Stimulated activated CD8-positive, alpha-beta memory T cell treated with anti-CD3 and anti-CD28 coated beads, Interleukin-15, amount 100 ng/mL, for 48 hours (primary cell): ENCODE measurements at places on chromosomes 2 and 18.

DNA sequence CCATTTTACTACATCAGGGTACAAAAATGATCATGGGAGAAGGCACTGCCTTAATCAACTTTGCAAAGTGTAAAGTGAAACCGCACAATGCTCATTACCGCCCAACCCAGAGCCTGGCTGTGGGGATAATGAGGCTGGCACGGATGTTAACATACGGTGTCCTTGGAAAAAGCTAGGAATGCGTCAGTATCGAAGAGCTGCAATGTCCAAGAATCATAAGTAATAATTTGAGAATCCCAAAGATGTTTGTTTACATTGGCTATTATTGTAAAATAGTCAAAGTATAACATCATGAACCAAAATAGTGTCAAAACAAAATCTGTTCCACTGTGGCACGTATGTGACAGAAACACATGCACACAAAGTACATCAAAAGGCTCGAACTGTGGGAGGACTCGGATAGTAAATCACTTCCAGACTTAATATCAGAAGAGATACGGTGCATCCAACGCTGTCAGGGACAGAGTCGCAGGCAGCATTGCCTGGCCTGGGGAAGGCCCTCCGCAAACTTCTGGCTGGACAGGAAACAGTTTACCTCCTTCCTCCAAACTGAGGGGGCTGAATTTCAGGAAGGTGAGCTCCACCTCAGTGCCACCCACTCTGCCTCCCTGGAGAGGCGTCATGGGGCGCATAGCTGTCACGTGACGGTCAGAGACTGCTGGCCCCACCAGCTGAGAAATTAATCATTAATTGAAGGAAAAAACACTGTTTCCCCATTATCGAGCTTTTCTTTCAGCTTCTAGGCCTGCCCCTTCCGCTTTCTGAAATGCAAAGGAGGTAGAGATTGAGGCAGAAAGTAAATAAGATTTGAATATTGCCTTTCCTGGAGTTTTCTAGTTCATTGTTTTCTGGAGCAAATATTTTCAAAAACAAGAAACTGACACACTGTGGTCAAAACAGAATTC lies 1.8 kb upstream of the ID2 start:
- no peak for DNase-seq

GRCh38 chr2:27370816-27371620 lies 602 bp downstream of the SNX17 start:
- DNase-seq: no peak

DNA sequence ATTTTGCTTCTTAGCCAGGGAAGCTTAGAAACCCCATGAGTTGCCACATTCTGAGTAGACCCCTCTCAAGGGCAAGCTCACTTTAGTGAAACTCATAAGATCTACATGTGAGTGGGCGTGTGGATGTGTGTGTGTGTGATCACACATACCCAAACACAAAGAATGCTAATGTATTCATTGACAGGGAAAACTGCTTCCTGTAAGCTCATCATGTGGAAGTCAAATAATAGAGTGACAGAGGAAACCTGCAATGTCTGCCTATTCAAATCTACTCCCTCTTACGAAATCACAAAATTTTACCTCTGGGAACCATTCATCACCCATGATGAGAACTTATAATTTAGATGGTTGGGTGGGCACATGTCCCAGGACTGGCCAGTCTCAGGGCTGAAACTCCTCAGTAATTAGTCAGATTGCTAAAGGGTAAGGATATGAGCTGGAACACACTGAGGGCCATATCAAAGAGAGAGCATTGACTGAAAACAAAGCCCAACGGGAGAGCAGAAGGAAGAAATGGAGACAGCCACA lies 94.5 kb upstream of the CCDC150 start:
- DNase-seq: no peak

DNA sequence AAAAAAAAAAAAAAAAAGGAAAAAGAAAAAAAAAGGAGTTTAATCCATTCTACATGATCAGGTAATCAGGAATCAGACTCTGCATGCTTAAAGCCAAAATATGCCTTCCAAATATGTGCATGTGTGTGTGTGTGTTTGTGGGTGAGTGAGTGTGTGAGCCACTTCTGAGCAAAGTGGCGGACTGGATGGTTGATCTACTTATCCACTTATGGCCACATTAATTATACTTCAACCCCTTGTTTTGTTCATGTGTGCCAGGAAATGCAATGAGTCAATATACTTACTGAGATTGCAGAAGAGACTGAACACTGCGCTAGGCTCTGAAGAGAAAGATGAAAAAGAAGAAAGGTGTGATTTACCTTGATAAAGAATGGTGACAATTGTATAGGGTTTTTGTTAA lies 586.5 kb upstream of the NXPH2 start:
- no peak for DNase-seq

DNA sequence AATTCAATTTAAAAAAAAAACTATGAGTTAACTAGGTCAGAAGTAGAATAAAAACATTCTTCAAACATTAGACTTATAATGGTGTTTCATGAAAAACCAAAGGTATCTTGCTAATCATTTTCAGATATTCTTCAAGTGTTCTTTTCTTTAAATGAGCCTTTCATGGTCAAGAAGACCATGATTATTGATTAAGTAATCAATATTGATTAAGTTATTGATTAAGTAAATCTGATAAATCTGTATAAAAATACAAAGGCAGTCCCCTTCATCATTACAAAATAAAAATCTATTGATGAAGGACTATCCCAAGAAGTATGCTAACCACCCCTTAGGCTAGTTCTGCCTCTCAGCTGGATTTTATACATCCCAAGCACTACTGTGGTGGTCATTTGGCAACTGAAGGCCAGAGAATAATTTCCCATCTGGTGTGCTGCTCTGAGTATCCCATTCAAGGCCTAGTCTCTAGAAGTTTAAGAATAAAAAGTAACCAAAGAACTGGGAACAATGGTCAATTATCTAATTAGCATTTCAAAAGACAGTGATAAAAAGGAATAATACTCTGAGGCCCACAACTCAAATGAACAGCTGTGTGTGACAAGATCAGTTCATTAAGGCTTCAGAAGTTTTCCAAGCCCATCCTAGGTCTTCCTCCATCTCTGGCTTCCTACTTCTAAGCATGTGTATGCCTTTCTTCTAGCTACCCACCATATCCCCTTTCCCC lies 63.5 kb downstream of the TCF4 start:
- DNase-seq: no peak

DNA sequence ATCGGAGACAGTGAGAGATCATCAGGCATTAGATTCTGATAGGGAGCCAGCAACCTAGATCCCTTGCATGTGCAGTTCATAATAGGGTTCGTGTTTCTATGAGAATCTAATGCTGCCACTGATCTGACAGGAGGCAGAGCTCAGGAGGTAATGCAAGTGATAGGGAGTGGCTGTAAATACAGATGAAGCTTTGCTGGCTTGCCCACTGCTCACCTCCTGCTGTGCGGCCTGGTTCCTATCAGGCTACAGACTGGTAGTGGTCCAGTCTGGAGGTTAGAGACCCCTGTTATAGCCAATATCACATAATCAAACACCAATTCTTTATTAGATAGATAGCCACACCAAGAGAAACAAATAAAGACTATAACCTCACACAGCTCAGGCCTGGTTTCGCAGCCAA lies 51.0 kb upstream of the NBEAL1 start:
- DNase-seq: no peak

GRCh38 chr2:44939106-44940048 lies 2.1 kb upstream of the SIX3 start:
- no peak for DNase-seq

DNA sequence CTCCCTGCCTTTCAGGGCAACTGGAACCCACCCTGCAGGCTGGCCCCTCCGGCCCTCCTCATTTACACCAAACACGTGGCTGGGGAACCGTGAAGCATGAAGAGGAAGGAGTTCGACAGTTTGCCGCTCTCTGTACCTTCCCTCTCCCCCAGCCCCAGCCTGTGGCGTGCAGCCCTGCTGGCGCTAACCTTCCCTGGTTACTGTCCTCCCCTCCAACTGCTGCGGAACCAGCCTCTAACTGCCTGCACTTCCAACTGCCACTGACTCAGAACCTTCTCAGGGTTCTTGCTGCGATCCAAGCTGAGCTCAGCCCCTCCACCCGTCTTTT lies 19.2 kb upstream of the GNAL start:
- no peak for DNase-seq

- DNase-seq: no peak
Measured at GRCh38 chr2:217935235-217935879, 67.4 kb downstream of the TNS1 start.

- DNase-seq: no peak
Measured at GRCh38 chr18:853471-853870, 41.4 kb upstream of the YES1 start.
